ENCODE measurements at places on chromosomes 11 and 22.

DNA sequence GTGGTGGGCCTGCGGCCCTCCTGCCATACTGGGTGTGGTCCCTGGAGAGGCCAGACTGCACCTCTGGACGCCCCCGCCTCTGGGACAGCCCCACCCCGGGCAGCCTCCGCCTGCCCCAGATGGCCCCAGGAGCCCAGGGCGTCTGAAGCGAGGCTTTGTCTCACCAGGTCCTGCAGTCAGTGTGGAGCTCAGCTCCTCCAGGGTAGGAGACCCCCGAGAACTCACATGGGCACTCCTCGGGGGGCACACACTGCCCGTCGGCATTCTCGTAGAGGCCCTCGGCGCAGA, 10.4 kb downstream of the MUC6 start:
- DNase-seq, result no peak

GRCh38 chr22:38715852-38716251, 10.1 kb downstream of the GTPBP1 start:
- DNase-seq, result no peak

- no peak for DNase-seq
Measured at GRCh38 chr11:24383137-24383536, 113.7 kb upstream of the LUZP2 start.

DNA sequence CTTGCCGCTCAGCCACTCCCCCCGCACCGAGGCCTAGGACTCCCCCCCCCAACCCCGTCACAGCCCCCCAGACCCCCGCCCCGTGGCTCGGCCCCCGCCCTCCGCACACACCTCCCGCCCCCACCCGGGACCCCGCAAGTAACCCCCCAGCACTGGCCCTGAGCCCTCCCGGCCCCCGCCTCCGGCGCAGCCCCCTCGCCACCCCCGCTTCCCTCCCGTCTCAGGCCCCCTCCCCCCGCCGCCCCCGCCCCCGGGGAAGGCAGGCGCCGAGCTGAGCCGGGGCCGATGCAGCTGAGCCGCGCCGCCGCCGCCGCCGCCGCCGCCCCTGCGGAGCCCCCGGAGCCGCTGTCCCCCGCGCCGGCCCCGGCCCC, 1.5 kb downstream of the SHANK3 start:
- no peak for DNase-seq

DNA sequence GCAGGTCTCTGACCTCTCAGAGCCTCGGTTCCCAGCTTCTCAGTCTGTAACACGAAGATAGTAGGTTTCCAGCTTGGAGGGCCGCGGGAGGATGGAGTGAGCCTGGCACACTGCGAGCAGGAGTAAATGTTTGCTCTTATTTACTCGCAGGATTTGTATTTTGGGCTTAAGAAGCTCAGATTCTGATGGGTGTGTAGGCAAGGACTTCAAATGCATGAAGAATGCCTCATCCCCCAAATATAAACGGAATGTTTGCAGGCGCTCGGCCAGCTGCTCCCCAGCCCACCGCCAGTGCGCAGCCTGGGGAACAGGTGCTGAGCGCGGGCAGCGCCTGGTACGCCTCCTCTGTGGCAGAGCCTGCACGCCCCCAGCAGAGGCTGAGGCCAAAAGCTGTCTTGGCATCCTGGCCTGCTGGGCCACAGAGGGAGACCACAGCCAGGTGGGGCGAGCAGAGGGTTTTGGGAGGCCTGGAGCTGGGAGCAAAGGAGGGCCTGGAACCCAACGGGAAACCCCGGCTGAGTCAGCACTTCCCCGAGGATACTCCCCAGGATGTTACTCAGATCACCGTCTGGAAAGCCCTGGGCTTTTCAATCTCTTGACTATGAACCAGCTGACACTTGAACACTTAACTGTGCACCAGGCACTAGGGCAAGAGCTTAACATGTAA, 9.4 kb downstream of the EHD1 start:
- DNase-seq, result peak; percentile 67

GRCh38 chr11:76567261-76567660, 103.3 kb downstream of the LRRC32 start:
- no peak for DNase-seq

DNA sequence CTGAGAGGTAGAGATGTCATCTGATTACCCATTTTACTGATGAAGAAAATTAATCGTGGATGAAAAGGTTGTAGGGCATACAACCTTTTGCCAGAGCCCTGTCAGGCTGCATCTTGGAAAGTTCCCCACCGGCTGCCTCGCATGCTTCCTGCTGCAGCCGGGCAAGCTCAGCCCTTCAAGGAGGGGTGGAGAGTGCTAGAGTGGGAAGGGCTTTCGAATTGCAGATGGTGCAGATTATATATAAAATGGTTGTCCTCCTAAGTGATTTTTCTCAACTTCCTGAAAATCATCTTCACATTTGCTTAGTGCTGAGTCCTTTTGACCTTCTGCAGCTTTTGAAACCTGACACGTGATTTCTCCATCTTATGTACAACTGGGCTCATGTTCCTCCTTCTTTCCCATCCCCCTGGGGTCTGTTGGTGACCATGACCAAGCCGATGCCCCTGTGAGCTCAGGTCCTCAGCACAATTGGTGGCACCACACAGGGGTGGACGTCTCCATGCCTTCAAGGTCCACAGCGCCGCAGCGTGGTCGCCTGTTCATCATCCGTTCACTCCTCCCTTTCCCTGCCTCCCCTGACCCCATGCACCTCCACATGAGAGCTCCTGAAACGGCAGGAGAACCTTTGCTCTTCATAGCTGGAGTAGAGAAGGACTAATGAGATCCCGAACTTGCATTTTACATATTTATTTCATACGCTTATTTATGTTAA, 47.6 kb upstream of the MYO18B start:
- DNase-seq, result no peak

GRCh38 chr11:25734591-25735211, 597.2 kb upstream of the ANO3 start:
- no peak for DNase-seq

GRCh38 chr22:50184902-50185374, 775 bp upstream of the TRABD start:
- DNase-seq, result no peak

DNA sequence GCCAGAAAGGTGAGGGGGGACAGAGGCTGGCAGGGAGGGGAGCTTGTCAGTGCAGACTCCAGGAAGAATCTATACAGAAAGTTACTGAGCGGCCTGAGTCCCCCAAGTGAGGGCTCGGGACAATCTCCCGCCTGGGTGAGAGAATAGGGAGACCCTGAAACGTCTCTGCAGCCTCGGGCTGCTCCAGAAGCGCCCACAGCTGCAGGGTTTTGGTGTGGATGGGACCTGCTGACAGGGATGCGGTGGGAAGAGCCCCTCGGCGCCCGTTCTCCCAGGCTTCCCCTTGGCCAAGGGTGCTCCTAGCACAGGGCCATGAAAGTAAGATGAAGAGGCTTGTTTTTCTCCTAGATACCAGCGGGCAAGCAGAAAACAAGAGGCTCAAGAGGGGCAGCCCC, 743 bp upstream of the RCE1 start:
- DNase-seq, result no peak

DNA sequence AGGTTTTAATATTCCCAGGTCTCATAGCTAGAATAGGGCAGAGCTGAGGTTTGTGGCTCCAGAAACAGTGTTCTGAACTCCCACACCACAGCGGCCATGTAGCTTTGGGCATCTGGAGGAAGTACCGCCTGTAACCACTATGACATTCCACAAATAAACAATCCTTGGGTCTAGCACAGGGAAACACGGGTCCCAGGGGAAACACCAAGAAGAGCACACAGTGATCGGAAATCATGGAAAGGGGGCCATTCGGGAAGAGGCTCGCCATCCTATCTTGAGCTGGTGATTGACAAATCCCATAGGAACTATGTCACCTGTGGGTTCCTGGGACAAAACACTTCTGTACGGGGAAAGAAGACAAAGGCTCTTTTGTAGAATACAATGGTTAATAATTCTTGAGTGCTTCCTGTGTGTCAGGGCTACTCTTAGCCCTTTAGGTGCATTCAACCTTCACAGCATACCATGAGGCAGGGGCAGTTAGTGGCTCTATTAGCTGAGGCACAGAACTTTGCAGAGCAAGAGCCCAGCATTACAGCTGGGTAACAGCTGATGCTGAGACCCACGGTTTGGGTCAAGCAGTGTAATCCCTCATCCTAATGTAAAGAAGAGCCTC, 514.2 kb downstream of the NTM start:
- DNase-seq, result no peak
